ENCODE measurements at places on chromosomes 3 and 15.

GRCh38 chr15:33083232-33084081 is 111.1 kb downstream of the FMN1 start:
- DNase-seq = no peak

GRCh38 chr3:101319531-101319930 is 844 bp downstream of the IMPG2 start:
- no peak for DNase-seq

DNA sequence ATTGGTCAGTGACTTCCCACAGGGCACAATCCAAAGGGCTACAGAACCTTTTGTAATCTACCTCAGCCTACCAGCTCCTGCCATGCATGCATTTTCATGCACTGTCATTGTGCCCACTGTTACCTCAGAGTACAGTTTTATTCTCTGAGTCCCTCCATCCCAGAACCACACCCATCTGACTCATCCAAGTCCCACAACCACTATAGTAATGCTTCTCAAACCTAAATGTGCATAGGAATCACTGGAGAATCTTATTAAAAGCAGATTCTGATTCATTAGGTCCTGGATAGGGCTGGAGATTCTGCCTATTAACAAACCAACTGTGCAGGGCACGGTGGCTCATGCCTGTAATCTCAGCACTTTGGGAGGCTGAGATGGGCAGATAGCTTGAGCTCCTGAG is 3.7 kb upstream of the B3GALNT1 start:
- DNase-seq = no peak

DNA sequence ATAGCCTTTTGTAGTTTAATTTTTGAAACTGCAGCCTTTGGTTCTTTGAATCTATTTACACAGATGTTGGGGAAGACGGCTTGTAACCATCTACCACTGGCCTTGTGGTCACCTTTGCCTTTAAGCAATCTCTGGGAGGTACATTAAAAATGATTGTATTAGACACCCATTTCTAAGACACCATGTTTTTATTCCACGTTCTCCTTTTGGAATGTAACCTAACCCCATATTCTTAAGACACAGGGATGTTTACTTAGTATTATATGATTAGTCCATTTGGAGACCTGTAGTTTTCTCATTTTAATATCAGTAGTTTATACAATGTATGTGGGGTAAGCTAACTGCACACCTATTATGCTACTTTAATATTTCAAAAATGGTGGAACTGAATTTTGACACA is 175.1 kb upstream of the PLSCR5 start:
- no peak for DNase-seq

- no peak for DNase-seq
Measured at GRCh38 chr15:65037309-65037708, 7.9 kb upstream of the MTFMT start.

DNA sequence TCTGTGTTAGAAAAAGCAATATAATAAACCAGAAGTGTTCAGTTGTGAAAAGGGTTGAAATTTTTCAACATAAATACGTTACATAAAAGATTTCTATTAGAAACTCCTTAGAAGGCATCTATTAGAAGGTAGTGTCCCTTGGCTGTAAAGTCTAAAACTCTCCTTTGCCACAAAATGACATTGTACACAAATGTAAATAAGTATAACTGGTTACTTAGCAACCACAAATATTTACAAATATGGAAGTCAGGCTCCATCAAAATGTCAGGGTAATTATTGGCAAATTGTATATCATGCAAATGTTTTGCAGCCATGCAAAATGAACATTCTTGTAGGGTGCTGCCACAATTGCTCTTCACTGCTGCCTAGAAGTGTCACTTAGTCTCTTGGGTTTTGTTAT is 419.1 kb upstream of the CDIN1 start:
- DNase-seq = no peak

DNA sequence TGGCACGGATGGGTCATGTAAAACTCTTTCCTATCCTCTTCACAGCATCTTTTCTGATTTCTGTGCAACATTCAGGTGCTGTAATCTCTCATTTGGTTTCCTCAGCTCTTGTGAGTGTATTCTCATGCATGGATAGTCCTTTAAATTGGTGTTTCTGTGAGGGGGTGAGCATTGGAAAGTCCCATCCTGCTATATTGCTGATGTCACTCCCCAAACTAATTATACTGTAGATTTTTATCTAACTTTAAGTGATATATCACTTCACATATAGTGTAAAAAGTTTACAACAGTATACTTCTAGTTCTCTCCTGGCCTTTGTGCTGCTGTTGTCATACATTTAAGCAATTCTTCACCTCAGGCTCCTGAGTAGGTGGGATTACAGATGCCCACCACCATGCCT is 102.7 kb downstream of the GLDN start:
- DNase-seq = no peak

GRCh38 chr3:82103241-82103640 is 341.8 kb upstream of the GBE1 start:
- no peak for DNase-seq

DNA sequence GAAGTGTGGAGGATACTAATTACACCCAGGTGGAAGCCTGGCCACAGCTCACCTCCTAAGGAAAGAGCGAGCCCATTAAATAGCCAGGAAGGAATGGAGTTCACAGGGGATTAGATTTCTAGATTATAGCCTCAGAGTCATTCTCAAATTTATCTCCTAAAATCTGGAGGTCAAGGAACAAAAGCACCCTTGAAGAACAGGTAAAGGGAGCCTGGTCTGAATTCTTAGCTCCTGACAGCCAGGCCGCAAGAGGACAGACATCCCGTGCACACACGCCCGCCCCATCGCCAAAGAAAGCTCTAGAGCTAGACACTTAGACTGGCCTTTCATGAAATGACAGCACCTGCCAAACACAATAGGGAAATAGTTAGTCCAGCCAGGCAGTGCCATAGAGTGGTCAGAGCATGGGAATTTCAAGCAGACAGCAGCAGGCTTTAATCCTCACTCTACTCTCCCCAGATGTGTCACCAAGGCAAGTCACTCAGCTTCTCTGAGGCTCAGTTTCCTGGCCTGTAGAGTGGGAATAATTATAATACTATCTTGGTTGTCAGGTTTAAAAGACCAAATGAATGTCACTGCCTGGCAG is 59.2 kb downstream of the LIPC start:
- no peak for DNase-seq

DNA sequence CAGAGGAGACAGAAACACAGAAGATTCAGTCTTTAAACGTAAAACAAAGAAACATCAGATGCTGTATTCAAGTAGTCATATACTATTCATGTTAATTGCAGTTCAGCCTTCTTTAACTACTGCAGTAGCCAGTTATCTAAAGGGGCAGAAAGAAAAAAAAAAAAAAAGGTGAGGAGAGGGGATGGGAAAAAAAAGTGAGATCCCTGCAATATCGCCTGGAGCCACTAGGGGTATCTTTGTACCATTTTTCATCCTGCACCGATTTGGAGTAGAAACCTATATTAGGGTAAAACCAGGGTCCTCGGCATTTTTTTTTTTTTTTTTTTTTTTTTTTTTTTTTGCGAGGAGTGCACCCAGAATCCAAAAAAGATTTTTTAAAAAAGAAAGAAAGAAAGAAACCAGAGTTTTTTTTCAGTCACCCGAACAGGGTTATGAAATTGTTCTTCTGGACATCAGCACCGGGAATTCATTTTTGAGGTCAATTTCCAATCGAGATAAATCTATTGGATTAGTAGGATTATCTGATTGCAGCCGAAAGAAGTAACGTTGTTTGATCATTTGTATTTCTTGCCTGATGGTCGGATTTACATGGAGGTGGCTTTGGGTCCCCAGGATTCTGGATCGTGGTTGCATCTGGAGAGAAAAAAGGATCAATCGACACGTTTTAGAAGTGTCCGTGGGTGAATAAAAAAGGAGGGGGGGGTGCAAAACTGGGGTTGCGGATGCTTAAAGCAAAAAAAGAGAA is 186.7 kb downstream of the NLGN1 start:
- DNase-seq = no peak

DNA sequence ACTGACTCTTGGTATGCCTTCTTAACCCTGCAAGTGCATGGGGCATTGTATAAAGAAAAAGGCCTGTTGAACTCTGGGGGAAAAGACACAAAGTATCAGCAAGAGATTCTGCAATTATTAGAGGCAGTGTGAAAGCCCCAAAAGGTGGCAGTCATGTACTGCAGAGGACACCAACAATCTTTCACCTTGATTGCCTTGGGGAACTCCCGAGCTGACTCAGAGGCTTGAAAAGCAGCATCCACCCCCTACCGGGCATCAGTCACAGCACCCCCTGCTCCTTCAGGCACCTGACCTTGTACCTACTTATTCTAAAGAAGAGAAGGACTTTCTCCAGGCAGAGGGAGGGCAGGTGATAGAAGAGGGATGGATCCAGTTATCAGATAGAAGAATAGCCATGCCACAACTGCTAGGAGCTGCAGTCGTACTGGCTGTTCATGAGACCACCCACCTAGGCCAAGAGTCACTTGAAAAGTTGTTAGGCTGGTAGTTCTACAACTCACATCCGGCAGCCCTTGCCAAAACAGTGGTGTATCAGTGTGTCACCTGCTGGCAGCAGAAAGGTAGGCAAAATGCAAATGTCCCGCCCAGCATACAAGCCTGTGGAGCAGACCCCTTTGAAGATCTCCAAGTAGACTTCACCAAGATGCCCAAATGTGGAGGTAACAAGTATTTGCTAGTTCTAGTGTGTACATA is 241.6 kb upstream of the CNTN6 start:
- DNase-seq = peak; percentile 52

DNA sequence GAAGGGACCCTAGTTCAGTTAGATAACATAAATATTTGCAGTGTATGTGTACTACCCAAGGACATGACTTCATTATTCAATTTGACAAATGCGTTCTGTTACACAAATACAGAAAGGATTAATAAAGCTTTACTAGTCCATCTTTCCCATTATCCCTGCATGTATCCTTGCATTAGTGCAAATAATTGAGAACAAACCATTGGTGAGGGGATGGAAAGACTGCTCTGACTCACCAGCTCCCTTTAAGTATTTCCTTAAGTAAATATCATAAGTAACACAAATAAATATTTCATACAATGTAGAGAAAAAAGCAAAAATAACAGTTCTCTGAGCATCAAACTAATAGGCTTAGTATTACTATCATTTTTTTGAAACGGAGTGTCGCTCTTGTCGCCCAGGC is 1.9 kb upstream of the GPD1L start:
- DNase-seq = no peak

GRCh38 chr3:42666022-42666421 is 12.5 kb downstream of the ZBTB47 start:
- no peak for DNase-seq

- DNase-seq = no peak
Measured at GRCh38 chr3:134460965-134461364, 24.8 kb downstream of the ANAPC13 start.

DNA sequence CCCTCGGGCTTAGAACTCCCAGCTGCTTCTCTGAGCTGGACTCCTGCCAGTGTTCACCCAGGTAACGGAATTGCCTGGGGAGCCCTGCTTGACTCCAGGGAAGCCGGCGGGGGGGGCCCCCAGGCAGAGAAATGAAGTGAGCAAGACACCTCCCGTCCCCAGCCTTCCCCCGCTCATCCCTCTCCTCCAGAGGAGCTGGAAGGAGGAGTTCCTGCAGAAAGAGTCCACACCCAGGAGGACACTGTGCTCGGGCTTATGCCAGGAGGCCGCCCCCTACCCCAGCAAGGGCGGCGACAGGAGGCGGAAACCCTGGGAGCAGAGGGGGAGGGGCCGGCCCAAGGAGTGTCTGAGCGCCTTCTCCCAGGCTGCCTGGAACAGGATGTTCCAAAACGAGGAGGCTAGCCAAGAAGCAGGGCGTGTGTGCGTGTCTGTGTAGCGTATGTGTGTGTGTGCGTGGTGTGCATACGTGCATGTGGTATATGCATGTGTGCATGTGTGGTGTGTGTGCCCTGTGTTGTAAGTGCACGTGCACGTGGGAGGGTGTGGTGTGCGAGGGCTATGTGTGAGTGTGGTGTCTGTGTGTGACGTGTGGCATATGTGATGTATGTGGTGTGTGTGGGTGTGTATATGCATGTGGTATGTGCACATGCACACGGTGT is 511.3 kb downstream of the SHQ1 start:
- peak; percentile 53 for DNase-seq

- no peak for DNase-seq
Measured at GRCh38 chr3:64295594-64295993, 70.3 kb upstream of the PRICKLE2 start.

GRCh38 chr3:122977746-122978466 is 49.7 kb downstream of the SEMA5B start:
- no peak for DNase-seq

DNA sequence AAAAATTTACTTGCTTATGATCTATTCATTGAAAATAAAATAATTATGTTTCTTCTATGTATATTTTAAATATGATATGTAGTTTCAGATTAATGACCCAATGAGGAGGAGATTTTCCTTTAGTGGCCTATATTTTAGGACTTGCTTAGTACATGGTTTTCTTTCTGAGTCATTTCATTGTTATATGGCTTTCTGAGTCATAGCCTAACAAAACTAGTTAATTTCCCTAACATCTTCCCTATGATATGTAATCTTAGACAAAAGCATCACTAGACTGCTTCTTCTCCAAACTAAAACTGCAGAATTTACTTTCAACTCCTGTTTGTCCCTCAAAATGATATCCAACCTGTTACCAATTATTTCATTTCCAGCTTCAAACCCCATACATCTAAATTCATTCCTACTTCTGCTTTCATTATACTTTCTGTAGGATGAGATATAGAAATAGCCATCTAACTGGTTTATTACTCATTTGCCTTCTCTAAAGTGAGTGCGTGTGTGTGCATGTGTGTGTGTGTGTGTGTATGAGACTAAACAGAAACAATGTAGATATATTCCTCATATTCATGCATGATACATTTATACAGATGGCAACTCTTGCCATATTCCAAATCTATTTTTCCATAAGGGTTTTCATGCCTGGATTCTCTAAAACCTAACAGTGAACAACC is 915.0 kb upstream of the GBE1 start:
- DNase-seq = no peak

GRCh38 chr3:66754613-66755012 is 243.5 kb upstream of the KBTBD8 start:
- no peak for DNase-seq

DNA sequence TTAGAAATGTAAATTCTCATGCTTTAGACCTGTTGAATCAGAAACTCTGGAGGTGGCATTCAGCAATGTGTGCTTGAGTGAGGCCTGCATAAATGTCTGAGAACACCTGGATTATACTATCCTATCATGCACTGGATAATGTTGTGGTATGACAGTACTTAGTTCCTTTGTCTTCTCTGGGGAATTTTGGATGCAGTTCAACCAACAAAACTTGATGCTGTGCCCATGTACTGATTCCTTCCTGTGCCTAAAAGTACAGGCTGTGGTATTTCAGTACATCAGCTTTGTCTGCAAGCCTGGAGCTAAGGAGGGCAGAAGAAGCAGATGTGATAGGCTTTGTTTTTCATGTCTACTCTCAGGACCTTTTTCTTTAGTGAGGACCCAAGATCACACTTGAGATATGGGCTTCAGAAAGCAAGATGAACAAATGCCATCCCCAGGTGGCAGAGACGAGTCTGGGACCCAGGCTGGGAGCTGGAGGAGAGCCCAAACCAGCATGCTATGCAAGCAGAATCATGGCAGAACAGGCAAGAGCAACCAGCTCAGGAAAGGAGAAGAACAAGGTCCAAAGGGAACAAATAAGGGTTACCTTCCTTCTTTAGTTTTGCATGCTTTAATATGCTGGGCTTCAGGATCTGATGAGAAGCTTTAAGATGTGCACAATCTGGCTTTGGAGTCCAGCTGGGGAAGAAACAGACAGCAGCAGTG is 124.7 kb downstream of the MYRIP start:
- DNase-seq = no peak
